ENCODE measurements at places on chromosomes 13 and 19.

DNA sequence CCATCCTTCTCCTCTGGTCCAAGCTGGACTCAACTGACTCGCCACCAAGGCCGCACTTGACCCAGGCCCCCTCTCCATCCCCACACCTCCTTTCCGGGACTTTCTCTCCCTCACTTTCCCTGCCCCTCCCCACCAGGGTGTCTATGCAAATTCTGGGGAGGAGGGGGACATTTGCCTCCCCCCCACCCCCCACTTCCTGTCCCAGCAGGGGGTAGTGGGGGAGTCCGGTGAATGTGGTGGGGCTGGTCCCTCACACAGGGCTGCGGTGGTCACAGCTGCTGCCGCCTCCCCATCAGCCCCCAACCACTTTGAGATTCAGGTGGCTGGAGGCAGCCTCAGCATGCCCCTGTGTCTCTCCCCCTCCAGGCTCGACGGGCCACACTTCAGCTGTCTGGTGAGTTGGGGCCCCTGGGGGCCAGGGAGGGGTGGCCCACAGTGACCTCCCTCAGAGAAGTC lies 870 bp downstream of the SPIB start:
- peak; percentile 66 for DNase-seq

DNA sequence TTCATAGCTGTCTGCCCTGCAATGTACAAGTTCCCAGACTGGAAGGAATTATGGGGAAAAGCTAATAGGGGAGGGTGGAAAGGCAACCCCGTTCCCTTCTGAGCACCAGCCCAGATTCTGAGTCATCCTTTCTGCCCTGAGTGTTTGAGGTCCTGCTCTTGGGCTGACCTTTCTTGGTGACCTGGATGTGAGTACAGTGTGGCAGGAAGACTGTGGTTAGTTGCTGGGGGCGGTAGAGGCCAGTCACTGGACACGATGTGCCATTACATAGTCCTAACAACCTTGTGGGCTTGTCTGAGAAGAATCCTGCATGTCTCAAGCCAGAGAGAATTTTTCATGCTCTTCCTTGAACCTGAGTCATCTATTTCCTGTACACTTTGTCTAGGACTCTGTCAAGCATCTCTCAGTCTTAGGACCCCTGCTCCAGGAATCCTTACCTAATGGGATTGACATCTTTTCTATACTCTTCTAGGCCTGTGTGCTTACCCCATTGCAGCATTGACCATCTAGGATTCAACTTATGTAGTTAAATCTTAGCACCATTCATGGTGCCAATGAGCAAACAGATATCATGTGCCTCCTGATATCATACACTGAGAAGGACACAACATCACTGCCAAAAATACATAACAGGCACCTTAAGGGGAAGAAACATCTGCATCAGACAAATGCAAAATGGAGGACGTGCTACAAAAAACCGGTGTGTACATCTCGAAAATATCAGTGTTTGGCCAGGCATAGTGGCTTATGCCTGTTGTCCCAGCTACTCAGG lies 8.1 kb upstream of the ANGPTL4 start:
- DNase-seq: no peak

GRCh38 chr13:33109271-33109697 lies 93.1 kb downstream of the KL start:
- no peak for DNase-seq

DNA sequence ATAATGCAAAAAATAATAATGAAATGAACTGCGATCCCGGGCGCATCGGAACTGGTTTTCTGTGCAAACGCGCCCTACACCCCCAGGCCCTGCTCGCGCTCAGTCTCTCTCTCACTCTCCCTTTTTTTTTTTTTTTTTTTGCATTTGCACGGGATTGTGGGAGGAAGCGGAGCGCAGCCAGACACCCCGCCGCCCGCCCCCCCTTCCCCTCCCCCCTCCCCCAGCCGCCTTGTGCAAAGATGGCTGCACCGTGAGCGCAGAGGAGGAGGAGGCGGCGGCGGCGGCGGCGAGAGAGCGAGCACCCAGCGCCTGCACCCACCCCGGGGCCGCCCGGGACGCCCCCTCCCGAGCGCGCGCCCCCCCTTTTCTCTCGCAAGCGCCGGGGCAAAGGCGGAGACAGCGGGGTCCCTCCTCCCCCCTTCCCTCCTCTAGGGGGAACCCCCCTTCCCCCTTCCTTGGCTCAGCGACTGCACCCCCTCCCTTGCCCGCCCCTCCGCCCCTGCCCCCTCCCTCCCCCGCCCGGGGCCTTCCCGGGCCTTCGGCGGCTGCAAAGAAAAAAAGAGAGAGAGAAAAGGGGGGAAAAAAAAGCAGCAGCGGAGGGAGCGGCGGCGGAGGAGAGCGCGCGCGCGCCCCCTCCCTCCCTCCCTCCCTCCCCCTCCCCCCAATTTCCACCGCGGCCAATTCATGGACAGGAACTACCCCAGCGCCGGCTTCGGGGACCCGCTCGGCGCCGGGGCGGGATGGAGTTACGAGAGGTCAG lies at the start of gene PRR12:
TSS of gene PRR12 (plus strand) at position 212 of the 760 bp plus-strand sequence. CDS start at position 685, 473 bp downstream.
- DNase-seq: peak; percentile 91

DNA sequence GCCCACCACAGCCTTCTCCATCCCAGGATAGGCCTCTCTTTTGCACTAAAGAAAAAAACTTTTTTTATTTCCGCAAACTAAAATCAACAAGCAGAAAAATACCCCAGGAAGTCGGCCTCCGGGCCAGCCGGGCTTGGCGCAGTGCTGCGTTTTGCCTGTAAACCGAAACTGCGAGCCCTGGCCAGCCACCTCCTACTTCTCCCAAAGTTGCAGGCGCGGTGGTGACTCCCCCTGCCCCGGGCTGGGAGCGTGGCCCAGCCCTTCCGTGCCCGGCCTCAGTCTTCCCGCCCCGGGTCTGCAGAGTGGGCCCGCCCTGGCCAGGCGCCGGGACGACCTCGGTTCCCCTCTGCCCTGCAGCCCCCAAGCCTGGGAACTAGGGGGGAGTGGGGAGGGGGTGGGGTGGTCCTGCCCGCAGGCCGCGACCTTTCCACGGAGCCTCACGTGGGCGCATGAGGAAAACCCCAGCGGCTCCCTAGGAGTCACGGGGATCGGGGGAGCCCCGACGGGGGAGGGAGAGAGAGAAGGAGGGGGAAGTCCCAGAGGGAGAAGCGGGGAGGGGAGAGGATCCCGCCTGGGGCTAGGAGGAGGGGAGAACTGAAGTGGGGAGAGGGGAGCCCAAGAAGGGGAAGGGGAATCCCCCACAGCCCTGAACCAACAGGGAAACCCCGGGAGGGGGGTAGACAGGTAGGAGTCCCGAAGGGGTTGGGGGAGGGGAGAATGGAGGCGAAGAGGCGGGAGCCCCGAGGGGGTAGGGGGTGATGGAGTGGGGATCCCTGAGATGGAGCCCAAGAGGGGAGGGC lies 3.0 kb downstream of the GADD45B start:
- DNase-seq: peak; percentile 66

GRCh38 chr13:43289470-43290255 lies 266.3 kb downstream of the DNAJC15 start:
- DNase-seq: no peak

DNA sequence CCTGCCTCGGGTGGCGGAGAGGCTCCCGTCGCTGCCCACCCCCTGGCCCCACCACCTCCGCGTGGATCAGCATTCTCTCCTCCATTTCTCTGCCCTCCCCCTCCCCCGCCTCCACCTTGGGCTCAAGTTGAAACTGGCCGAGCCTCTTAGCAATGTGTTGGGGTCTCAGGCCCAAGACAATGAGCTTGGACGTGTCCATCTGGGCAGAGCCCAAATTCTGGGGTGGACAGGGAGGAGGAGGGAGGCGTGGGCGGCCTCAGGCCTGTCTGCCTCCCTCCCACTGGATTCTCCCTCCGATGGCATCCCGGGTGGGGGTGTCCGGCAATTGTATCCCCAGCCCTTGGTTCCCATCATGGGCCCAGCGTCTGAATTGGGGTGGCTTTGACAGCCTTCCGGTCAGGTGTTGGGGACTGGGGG lies 1.2 kb downstream of the CELF5 start:
- peak; percentile 40 for DNase-seq

GRCh38 chr13:98792785-98793495 lies 40.5 kb upstream of the SLC15A1 start:
- no peak for DNase-seq

- DNase-seq: no peak
Observed at GRCh38 chr13:83204886-83205285, 677.4 kb downstream of the SLITRK1 start.

DNA sequence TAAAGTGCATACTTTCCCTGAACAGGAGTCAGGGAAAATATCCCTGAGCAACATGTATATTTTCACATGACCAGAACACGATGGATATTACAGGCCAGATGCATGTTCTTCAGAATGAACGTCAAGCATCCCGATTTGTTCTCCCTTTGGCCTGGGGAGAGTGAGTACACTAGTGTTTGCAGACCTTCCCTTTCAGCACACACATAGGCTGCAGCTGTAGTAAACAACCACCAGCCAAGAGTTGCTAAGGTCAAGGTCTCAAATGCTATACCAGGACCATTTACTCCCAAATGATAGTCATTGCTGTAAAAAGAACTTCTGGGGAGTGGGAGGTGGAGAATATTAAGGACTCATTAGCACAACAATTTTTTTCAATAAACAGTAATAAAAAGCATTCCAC lies 3.0 kb downstream of the KLF12 start:
- no peak for DNase-seq

DNA sequence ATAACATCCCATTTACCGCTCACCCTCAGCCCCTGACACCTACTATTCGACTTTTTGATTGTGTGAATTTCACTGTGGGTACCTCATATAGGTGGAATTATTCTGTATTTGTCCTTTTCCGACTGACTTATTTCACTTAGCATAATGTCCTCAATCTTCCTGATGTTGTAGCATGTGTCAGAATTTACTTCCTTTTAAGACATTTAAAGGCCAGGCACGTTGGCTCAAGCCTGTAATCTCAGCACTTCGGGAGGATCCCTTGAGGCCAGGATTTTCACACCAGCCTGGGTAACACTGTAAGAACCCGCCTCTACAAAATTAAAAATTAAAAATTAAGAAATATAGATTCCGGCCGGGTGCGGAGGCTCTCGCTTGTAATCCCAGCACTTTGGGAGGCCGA lies 13.0 kb downstream of the ZNF490 start:
- DNase-seq: no peak

GRCh38 chr13:26531742-26532141 lies 25.7 kb upstream of the WASF3 start:
- no peak for DNase-seq

GRCh38 chr13:88459331-88459730 lies 788.2 kb downstream of the SLITRK5 start:
- DNase-seq: no peak

DNA sequence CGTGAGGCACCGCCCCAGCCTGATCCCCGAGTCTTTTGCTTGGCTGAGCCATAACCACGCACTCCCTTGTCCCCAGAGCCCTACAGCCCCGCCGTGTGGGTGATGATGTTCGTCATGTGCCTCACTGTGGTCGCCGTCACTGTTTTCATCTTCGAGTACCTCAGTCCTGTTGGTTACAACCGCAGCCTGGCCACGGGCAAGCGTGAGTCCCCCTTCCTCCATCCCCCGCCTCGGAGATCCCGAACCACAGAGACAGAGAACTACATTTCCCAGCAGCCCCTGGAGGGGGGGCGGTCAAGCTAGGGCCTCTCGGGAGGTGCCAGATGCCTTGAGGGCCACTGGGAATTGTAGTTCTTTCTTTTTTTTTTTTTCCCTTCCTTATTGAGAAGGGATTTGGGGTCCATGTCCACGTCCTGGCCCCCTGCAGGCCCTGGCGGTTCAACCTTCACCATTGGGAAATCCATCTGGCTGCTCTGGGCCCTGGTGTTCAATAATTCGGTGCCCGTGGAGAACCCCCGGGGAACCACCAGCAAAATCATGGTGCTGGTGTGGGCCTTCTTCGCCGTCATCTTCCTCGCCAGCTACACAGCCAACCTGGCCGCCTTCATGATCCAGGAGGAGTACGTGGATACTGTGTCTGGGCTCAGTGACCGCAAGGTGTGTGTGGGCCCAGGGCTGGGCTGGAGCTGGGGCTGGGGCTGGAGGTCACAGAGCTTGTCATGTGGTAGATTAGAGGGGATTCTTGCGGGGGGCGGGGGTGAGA lies 25.9 kb downstream of the GRIN2D start:
- peak; percentile 83 for DNase-seq

DNA sequence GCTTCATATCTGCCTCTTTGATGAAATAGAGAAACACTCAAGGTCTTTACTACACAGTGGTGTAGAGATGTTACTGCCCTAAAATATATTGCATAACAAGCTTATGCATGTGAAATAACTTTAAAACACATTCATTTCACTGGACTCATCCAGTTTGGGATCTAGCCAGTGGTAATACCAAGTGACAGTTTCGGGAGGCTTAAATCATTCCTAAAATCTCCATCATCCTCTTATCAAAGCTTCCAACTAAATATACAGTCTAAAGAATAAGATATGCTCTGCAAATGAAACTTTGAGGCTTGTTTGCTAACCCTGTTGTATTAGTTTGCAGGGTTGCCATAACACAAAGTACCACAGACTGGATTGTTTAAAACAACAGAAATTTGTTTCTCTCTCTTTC lies 52.8 kb downstream of the THSD1 start:
- no peak for DNase-seq

GRCh38 chr19:48473161-48473966 lies 4.2 kb downstream of the CYTH2 start:
- DNase-seq: no peak

- DNase-seq: no peak
Observed at GRCh38 chr19:54254195-54254906, 2.7 kb downstream of the LILRB5 start.

Measured in GM20000 (cell line).